ENCODE measurements at places on chromosomes 13 and 19. TPM values are rescaled to one million over a fixed set of nuclear protein-coding genes. Genes with fewer than 3 reads are reported as not detected.

ZIM2 gene
- not detected for total RNA-seq

ERICH4 gene
- total RNA-seq: not detected

ARL11 gene
- not detected for total RNA-seq

DLEU7 gene
- total RNA-seq: not detected

UHRF1 gene
- total RNA-seq: 163 TPM

GFY gene
- not detected for total RNA-seq

RFPL4A gene
- not detected for total RNA-seq

Measured in PC-3 (cell line).